Left ventricle myocardium superior (tissue), 1 donor: ENCODE measurements at places on chromosomes 1 and 21.
A peak's percentile ranks its signal among the peaks of the same experiment; 100 is the strongest.

- DNase-seq, result no peak
These were observed 4.0 kb downstream of the LRRC53 start for GRCh38 chr1:74508449-74508848.

- no peak for DNase-seq
These were observed 1.5 kb upstream of the KCNA2 start for GRCh38 chr1:110607536-110608230.

GRCh38 chr21:35220301-35220700, 171.2 kb upstream of the RUNX1 start:
- DNase-seq, result no peak

- DNase-seq, result no peak
These were observed 78.6 kb downstream of the POFUT2 start for GRCh38 chr21:45209046-45209445.

DNA sequence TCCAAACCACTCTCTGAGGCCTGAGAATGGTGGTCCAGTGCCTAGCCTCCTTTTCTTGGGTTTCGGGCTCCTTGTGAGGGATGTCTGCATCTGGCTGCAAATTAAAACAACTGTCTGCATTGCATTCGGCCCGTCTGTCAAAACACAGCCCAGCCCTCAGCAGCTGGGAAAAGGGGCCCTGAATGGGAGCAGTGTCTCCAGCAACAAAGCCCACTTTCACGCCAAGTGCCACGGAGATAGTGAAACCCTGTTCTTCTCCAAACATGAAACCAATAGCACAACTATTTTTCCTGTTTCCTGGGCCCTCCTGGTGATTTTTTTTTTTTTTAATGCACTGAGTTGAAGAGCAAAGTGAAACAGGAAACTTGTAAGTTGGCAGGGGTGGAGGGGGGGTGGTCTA, 138.4 kb downstream of the PLXNA2 start:
- no peak for DNase-seq

GRCh38 chr1:10888291-10888690, 91.8 kb upstream of the CASZ1 start:
- no peak for DNase-seq

- peak; percentile 48 for DNase-seq
These were observed 25.5 kb downstream of the JAM2 start for GRCh38 chr21:25664491-25664931.
